ENCODE measurements at places on chromosomes 1 and 21.

- no peak for DNase-seq
Measured at GRCh38 chr1:27966402-27967105, 6.8 kb downstream of the XKR8 start.

DNA sequence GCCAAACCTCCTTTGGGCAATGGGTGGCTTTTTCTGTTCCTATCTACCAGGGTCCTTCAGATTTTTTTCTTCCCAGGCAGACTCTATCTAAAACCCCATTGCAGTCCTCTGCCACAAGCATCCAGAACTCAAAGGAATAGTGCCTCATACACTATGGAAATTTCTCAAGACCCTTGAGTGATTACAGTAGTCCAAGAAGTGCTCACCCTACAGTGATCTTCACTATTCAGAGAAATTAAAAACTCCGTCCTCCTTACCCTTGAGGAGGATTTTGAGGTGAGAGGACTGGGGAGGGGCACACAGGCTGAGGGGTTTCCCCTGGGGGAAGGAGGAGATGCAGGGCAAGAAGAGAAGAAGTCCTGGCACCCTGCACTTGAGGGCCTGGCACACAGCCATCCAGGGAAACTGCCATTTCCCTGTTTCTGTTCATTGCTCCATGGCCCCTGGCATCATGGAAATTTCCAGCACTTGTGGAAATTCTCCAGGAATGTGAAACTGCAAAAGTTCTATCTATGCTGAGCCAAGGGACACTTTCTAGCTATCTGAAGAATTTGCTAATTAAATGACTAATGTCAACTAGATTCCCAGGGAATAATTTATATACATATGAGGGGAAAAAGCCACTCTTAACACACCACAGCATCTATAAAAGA is 102.5 kb upstream of the ATP1B1 start:
- no peak for DNase-seq

DNA sequence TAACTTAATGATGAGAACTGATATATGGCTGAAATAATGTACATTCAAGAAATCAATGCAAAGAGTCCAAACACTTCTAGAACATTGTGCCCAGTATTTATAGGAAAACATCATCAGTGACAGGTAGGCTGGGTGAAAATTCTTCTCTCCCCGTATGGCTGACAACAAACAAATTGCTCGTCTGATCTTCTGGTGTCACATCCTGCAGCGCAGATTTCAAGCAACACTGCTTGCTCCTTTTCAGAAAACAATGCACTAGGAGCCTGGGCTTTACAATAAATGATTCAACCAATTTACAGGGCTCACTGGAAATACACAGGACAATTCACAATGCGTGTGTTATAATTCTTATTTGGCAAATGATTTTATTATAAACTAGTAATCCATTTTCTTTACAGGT is 185.3 kb downstream of the RERE start:
- DNase-seq = no peak

DNA sequence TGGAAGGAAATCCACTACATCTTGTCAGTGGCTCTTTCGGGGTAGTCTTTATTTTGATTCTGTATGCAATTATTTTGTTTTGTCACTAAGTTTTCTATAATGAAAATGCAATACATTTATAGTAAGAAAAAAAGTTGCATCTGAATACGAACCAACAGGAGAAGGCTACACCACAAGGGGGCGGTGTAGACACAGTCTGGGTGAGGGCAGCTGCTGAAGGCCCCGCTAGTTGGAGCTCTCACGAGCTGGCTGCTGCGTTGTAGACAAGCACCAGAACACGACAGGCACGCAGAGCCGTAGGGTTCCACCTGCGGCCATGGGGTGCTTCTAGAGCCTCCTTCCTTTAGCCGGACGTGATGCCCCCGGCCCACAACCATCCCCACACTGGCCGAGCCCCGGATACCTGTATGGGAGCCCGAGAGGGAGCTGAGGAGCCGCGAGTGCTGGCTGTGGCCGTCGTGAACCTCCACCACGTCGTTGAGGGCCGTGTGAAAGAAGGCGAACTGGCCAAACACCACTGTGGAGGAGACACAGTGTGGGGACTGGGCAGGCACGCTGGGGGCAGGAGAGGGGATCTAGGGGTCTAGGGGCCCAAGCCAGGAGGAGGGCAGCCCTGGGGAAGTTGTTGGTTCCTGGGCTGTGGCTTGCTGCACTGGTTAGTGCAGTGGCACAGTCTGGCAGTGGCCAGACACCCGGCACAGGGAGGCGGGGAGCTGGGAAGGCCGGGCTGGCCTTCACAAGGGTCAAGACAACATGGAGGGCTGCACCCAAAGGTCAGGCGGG is 160.8 kb downstream of the ZSCAN20 start:
- peak; percentile 41 for DNase-seq

GRCh38 chr1:235952950-235953615 is 86.4 kb upstream of the LYST start:
- DNase-seq = peak; percentile 46

DNA sequence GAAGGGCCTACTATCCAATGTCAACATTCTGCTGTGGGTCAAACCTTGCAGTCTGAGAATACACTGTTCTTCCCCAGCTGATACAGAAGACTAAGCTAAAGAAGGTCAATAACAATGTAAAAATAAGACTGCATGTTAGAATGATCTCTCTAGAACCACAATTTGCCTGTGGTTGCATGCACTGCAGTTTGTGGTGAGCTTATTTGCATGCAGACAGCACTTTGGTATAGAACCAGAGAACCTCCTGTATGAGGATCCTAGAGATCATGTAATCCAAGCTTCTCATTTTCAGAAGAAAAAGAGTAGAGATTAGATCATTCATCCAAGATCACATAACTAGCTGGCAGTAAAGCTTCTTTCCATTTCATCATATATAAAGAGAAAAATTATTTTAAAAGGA is 15.8 kb downstream of the SYNJ1 start:
- no peak for DNase-seq

- peak; percentile 53 for DNase-seq
Measured at GRCh38 chr1:46188295-46189030, 9.8 kb downstream of the POMGNT1 start.

DNA sequence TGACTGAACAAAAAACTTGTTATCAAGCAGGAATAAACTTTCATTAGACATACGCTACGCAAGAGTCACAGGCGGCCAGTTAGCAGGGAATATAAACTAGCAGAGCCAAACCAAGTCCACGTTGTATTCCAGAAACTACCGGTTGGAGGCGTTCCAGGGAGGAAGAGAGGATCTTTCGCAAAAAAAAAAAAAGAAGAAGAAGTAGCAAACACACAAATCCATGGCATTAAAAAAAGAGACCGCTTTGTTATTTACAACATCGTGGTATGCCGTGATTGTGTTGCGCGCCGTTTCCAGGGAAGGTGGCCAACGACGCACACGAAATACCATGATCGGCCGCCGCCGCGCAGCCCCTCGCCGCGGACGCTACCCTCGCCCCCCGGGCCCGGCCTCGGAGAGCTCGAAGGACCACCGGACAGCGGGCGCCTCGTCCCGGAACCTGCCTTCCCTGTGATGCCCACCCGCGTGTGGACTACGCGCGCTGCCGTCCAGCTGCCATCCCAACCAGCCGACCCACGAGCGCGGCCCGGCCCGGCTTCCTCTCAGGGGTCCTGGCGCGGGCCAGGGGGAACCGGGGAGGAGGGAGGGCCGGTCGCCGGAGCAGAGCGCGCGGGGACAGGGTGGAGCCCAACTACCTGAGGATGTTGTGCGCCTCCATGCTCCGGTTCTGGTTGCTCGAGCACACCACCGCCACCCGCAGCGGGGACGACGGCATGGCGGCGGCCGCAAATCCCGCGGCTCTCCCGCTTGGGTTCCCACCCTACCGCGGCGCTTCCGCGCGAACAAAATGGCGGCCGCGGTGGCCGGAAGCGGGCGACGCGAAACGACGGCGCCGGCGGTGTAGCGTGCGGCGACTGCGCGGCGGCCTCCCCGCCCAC is 581 bp downstream of the SSU72 start:
- peak; percentile 42 for DNase-seq

- DNase-seq = no peak
Measured at GRCh38 chr1:53326598-53327181, 1.2 kb downstream of the LRP8 start.

- no peak for DNase-seq
Measured at GRCh38 chr1:36463463-36463802, 751 bp downstream of the MRPS15 start.

- no peak for DNase-seq
Measured at GRCh38 chr1:219227360-219228057, 53.8 kb downstream of the LYPLAL1 start.

GRCh38 chr1:4375812-4376211 is 278.6 kb upstream of the AJAP1 start:
- no peak for DNase-seq

- no peak for DNase-seq
Measured at GRCh38 chr1:247535402-247535801, 838 bp downstream of the OR2C3 start.

DNA sequence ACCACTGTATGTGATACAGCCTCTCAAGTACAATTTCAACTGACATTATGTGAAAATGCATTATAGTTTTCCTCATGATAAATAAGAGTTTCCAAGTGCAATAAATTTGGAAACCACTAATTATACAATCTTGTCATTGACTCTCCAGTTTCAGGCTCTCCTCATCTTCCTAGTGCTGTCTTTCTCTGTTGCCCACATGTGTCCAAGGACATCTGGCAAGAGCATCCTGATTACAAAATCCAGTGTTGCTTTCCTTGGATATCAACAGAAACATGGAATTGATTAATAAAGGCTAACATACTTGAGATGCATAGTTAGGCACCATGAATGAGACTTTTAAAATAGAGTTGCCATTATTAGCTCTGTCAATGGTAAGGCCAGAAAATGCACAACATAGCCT is 15.6 kb upstream of the MAP10 start:
- DNase-seq = no peak

DNA sequence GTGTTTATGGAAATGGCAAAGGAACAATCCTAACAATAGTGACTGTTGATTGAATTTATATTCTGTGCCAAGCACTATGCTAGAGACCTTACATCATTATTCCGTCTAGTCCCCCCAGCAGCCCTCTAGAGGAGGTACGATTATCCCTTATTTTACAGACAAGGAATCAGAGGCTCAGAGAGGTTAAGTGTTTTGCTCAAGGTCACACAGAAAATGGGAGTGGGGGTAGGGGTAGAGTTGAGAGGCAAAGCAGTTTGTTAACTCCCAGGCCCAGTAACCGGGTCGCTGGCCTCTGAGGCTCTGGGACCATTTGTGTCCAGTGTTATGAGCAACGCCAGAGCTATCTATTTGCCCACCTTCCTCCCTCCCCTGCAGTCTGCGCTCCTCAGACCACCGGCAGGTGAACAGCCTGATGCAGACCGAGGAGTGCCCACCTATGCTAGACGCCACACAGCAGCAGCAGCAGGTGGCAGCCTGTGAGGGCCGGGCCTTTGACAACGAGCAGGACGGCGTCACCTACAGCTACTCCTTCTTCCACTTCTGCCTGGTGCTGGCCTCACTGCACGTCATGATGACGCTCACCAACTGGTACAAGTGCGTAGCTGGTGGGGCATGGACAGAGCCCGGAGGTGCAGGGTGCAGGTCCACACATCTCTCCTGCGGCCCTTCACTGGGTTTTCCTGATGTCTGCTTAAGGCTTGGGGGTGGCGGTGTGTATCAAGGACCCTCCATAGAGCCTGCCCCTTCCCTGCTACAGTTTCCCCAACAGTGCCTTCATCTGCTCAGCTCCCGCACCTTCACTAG is 19.8 kb downstream of the SERINC2 start:
- no peak for DNase-seq

DNA sequence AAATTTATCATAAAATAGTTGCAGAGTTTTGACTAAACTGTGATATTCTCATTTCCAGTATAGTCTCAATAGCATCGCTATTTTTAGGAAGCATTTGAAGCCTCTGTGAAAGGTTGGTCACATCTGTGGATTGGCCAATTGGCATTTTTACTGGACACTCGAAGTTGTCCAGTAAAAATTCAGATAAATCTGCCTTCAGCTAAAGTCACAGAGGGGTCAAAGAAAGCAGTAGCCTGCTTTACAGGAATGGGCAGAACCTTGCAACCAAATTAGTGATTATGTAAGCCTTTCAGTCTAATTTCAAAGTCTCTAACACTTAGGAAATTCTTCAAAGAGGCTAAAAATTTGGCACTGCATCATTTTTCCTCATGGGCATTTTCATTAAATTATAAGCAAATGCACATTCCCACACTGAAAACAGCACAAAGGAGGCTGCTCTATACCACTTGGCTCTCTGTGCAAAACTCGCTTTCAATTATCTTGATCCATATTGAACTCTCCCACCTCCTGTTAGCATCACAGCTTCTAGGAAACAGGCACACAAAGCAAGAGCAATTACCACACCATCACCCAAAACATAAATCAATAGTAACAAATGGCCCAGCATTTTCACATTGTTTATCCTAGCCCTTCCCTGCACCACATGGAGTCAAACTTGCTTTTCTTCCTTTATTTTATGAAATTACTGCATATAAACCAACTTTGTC is 318.5 kb upstream of the DUSP10 start:
- no peak for DNase-seq

DNA sequence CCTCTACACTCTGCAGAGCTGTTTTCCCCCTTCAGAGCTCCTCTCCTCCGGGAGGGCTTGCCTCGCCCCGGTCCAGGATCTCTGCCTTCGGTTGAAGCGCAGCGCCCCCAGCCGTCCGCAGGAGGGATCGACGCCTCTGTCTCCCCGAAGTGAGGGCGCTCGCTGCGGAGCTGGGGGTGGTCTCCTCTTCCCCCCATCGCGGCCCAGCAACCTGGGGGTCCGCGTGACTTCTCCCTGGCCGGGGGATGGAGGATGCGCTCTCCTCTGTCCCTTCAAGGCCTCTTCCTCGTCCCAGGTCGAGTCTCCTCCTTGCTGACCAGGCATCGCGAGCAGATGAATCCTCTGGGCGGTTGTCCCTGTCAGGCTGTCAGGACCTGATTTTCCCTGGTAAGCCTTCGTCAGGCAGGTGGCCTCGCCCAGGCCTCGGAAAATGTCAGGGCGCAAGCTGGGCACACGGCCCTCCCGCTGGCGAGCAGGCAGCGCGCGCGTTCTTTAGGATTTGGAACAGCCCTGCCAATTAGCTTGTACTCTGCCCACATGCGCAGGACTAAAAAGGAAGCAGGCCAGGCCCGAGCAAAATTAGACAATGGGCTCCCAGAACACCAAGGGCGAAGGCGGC is 90.5 kb downstream of the EDEM3 start:
- DNase-seq = no peak

- DNase-seq = no peak
Measured at GRCh38 chr1:161820914-161821313, 54.8 kb downstream of the ATF6 start.

DNA sequence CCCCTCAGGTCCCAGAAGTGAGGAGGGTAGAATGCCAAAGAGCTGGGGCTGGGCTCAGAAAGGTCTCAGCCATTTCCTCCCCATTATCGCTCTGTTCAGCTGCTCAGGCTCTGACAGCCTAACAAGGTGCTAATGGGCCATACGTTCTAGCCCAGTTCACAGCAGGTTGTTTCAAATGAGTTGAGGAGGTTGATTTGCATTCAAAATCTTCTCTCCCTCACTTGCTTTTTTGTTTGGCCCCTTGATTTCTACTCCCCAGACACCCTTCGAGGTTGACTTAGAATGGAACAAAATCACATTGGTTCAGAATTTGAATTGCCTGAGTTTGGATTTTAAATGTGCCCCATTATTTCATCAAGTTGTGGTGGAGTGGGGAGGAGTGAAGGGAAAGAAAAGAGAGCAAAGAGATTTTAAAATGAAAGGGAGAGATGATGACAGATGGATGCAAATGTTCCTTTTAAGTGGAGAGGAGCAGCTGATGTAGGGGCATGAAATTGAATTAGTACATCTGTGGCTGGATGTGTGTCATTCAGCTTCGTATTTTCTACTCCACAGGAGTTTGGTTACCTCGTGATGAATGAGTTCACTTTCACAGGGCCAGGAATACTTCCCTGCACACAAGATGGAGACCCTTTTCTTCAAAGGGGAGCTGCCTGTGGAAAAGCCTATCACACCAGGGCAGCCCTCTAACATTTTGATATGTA is 425.8 kb upstream of the CAMK1G start:
- DNase-seq = no peak

- DNase-seq = peak; percentile 80
Measured at GRCh38 chr1:244835276-244836134, at the start of gene COX20. TSS of gene COX20 (plus strand) at chr1:244835658. CDS start at chr1:244835715, 57 bp downstream.
